Spleen (tissue), 13 donors: ENCODE measurements at places on chromosomes 11 and 22. TPM values are rescaled to one million over a fixed set of nuclear protein-coding genes. Genes with fewer than 3 reads are reported as not detected.
A peak's percentile ranks its signal among the peaks of the same experiment; 100 is the strongest.

The OR52H1 gene
- total RNA-seq, result 0.44 TPM

The CALCA gene
- 1.1 TPM for total RNA-seq

The WNT7B gene
- not detected for total RNA-seq

The TRIM49 gene
- not detected for total RNA-seq

The UBQLN3 gene
- total RNA-seq, result 1.1 TPM

The TMEM223 gene
- 27.8 TPM for total RNA-seq

The PKDREJ gene
- total RNA-seq, result not detected

The ST14 gene
- 12.4 TPM for total RNA-seq

DNA sequence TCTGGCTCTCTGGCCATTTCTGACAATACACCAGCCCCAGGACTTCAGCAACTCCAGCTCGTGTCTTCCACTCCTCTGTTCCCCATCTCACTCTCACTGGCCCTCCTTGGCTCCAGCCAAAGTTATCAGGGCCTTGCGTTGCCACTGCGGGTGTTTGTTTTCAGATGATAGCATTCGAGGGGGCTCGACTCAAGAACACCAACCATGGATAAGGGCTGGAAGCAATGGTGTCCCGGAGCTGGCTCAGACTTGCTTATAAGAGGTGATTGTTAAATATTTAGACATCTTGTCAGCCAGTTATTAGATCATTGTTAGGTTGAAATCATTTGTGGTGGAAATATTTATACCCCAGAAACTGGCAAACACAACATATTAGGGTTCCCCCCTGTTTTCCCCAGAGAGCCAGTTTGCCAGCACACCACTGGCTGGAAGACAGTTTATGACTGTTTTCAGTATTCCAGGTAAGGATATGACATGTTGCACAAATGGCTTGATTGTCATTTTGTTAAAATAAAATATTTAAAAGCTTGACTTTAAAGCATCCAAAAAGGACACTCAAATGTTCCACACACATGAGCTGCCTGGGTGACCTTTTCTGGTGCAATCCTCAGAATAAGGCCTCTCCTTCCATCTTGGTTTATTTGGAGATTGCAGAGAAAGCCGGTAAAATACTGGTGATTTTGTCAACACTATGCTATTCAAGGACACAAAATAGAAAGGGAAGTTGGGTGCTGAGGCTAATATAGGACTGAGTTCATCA is 98.3 kb downstream of the FBXO7 start:
- no peaks in the 10 kb centered on the region for H3K4me1 ChIP-seq
- no peaks in the 10 kb centered on the region for H3K27me3 ChIP-seq
- no peak for DNase-seq
- H3K36me3 ChIP-seq, result no peaks in the 10 kb centered on the region

GRCh38 chr11:63705526-63705925 is 24.2 kb downstream of the RTN3 start:
- H3K36me3 ChIP-seq, result no peaks in the 10 kb centered on the region
- H3K27me3 ChIP-seq, result no peaks in the 10 kb centered on the region
- H3K4me1 ChIP-seq, result peaks cover 25% of the 10 kb centered on the region
- no peak for DNase-seq
- H3K4me3 ChIP-seq, result no peak overlapping the region

DNA sequence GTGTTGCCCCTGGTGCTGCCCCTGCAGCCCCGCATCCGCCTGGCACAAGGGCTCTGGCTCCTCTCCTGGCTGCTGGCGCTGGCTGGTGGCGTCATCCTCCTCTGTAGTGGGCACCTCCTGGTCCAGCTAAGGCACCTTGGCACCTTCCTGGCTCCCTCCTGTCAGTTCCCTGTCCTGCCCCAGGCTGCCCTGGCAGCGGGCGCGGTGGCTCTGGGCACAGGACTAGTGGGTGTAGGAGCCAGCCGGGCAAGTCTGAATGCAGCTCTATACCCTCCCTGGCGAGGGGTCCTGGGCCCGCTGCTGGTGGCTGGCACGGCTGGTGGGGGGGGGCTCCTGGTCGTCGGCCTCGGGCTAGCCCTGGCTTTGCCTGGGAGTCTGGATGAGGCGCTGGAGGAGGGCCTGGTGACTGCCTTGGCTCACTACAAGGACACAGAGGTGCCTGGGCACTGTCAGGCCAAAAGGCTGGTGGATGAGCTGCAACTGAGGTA is 278 bp downstream of the ROM1 start:
- peak overlapping the region; percentile 97 for H3K27ac ChIP-seq
- H3K4me1 ChIP-seq, result peaks cover 16% of the 10 kb centered on the region
- no peaks in the 10 kb centered on the region for H3K27me3 ChIP-seq
- no peak for DNase-seq
- peaks cover 64% of the 10 kb centered on the region for H3K36me3 ChIP-seq
- peak overlapping the region; percentile 77 for H3K4me3 ChIP-seq

GRCh38 chr11:117223741-117224689 is 7.9 kb downstream of the PCSK7 start:
- DNase-seq, result no peak
- H3K27ac ChIP-seq, result no peak overlapping the region
- no peaks in the 10 kb centered on the region for H3K27me3 ChIP-seq

DNA sequence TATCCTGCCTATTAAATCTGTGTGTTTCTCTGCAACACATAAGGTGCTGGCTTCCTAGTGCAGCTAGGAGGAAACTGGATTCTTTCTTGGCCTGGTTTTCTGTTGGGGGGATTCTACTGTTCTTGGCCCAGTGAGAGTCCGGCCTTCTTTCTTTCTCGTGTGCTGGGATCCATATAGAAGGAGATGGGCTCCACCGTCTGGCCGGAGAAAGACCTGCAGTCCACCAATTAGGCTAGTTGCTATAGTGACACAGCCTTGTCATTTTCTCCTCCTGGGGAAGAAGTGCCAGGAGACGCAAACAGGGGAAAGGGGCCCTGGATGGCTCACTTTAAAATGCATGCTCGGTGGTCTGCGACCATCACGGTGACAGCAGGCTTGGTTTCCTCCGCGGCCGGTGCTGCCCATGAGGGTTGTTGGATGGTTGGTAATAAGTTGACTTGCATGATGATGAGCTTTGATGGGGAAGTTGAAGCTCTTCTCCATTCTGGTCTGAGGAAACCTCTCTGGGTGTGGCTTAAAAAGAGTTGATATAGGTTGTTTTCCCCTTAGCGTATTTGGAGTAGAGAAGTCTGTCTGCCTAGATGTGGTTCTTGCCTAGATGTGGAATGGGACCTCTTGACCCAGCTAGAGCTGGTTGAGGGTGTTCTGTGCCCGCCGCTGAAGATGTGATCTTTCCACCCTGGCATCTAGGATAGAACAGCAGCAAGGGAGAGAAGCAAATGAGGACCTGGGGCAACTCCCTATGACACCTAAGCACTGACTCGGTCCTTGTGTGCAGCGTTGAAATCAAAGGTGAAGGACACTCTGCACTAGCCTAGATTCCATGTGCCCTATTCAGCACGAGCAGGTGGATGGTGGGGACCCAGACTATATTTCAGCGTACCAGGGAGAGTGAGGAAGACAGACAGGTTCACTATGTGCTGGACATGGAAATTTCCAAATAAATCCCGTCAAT is 1335.0 kb downstream of the BRD1 start:
- H3K4me3 ChIP-seq, result no peak overlapping the region
- peaks cover 15% of the 10 kb centered on the region for H3K4me1 ChIP-seq
- peak; percentile 74 for DNase-seq
- no peak overlapping the region for H3K27ac ChIP-seq
- no peaks in the 10 kb centered on the region for H3K36me3 ChIP-seq

GRCh38 chr22:48868554-48868953 is 959.1 kb downstream of the BRD1 start:
- H3K27ac ChIP-seq, result no peak overlapping the region
- H3K36me3 ChIP-seq, result no peaks in the 10 kb centered on the region
- DNase-seq, result peak; percentile 47
- no peaks in the 10 kb centered on the region for H3K4me1 ChIP-seq
- no peak overlapping the region for H3K4me3 ChIP-seq

DNA sequence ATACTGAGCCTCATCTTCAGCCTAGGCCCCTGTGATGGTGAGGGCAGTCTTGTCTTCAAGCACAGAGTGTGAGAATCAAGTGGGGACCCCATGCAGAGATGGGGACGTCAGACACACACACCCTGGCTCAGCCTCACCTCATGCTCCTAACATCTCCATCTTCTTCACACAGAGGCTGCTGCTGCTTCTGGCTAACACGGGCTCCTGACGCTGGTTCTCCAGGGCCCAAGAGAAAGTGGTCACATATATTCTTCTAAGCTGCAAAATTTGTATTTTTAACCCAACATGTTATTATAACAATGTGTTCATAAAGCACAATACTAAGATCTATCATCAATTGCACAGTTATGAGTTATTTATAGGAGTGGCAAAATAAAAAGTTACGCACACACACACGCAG is 101.2 kb downstream of the VPREB1 start:
- no peak for DNase-seq
- peaks cover 12% of the 10 kb centered on the region for H3K4me1 ChIP-seq
- no peak overlapping the region for H3K4me3 ChIP-seq

GRCh38 chr22:37854946-37855345 is 5.7 kb downstream of the EIF3L start:
- H3K27ac ChIP-seq, result no peak overlapping the region
- peaks cover 88% of the 10 kb centered on the region for H3K36me3 ChIP-seq
- H3K27me3 ChIP-seq, result no peaks in the 10 kb centered on the region
- H3K4me1 ChIP-seq, result peaks cover 23% of the 10 kb centered on the region

- H3K4me1 ChIP-seq, result no peaks in the 10 kb centered on the region
- no peak for DNase-seq
- H3K27ac ChIP-seq, result no peak overlapping the region
Observed at GRCh38 chr22:50574383-50574755, 3.9 kb downstream of the CPT1B start.

DNA sequence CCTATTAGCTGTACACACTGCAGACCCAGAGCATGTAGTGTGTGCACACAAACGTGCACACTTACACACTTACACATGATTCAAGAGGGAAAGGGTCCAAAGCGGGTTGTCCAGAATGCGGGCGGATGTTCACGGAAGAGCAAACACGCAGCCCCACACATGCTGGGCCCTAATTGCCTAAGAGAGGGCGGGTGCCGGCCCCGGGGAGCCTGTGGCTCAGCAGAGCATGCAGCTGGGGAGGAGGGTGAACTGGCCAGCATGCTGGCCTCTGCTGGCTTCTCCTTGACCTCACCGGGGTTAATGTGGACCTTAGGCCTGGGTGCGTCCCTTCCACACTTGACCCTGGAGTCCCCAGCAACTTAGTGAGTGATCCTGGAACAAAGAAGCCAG is 816.3 kb downstream of the BRD1 start:
- no peaks in the 10 kb centered on the region for H3K27me3 ChIP-seq
- H3K36me3 ChIP-seq, result no peaks in the 10 kb centered on the region
- no peak overlapping the region for H3K27ac ChIP-seq
- peak; percentile 61 for DNase-seq
- no peak overlapping the region for H3K4me3 ChIP-seq

GRCh38 chr11:45803971-45804760 is 783 bp upstream of the SLC35C1 start:
- peak overlapping the region; percentile 91 for H3K27ac ChIP-seq
- H3K27me3 ChIP-seq, result no peaks in the 10 kb centered on the region
- H3K36me3 ChIP-seq, result peaks cover 21% of the 10 kb centered on the region
- peaks cover 49% of the 10 kb centered on the region for H3K4me1 ChIP-seq

DNA sequence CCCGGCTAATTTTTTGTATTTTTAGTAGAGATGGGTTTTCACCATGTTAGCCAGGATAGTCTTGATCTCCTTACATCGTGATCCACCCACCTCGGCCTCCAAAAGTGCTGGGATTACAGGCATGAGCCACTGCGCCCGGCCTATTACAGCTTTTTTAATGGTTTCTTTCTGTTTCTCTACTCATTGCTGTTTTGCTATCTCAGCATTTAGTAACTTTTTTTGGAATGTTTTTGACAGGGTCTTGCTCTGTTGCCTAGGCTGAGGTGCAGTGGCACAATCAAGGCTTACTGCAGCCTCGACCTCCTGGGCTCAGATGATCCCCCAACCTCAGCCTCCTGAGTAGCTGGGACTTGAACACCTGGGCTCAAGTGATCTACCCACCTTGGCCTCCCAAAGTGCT is 4.7 kb upstream of the CRKL start:
- DNase-seq, result no peak
- H3K27me3 ChIP-seq, result no peaks in the 10 kb centered on the region
- H3K36me3 ChIP-seq, result no peaks in the 10 kb centered on the region
- H3K4me3 ChIP-seq, result no peak overlapping the region
- H3K4me1 ChIP-seq, result peaks cover 10% of the 10 kb centered on the region
- H3K27ac ChIP-seq, result no peak overlapping the region

DNA sequence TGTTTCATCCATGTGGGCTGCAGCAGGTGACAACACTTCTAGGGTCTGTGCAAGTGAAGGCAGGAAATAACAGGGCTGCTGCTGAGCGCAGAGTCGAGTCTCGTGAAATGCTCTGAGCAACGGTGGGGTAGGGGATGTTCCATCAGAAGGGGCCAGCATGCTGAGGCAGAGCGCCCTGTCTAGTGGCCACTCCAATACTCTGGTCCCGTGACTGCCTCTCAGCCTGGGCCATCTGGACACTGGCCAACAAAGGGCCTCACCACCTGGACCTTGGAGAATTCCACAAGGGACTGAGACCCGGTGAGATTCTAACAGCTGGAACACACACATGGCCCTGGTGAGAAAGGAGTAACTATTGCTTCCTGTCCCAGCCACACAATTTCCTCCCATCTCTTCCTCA is 375.7 kb downstream of the SHANK2 start:
- H3K4me3 ChIP-seq, result no peak overlapping the region
- H3K36me3 ChIP-seq, result no peaks in the 10 kb centered on the region
- no peaks in the 10 kb centered on the region for H3K27me3 ChIP-seq
- no peaks in the 10 kb centered on the region for H3K4me1 ChIP-seq

DNA sequence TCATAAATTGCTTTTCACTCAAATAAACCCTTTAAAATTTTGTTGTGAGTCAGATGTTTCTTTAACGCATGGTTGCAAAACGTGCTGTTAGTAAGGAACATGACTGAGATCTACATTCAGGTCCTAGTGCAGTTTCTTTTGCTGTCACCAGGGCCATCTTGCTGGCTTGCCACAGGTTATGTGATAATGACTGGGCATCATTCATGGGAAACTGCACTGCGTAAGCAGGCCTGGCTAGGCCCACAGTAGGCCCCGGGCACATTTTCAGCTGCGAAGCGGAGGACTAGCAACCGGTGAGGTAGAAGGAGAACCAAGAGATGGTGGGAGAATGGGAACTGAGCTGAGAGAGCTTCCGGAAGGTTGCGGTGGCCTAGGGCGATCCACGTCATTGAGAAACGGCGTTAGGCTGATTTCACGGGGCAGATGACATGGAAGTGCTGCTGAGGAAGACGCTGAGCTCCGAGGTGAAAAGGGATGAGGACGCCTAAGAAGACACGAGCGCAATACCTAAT is 3.2 kb upstream of the KLHDC7B start:
- H3K36me3 ChIP-seq, result no peaks in the 10 kb centered on the region
- H3K4me3 ChIP-seq, result no peak overlapping the region
- H3K27ac ChIP-seq, result peak overlapping the region; percentile 35
- no peaks in the 10 kb centered on the region for H3K27me3 ChIP-seq
- H3K4me1 ChIP-seq, result peaks cover 49% of the 10 kb centered on the region

DNA sequence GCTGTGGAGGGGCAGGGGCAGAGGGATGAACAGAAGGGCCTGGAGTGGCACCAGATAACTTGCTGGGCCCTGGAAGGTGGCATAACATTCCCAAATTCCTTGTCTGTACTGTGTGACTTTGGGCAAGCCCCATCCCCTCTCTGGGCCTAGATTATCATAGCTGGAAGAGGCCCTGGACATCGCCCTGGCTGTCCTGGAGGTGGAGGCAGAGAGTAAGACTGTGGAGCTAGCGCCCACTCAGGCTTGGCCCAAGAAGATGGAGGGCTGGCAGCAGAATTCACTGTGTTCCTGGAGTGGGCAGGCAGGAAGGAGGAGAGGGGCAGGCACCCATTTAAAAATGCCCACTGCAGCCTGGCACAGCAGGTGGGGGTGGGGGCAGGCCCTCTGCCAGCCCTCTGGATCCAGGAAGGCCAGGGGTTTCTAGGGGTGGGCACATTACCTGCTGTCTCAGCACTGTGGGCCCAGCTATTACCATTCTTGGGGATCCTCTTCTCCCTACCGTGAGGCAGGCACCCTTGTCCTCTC is 22.6 kb downstream of the ARHGEF17 start:
- DNase-seq, result no peak
- peaks cover 74% of the 10 kb centered on the region for H3K4me1 ChIP-seq
- no peak overlapping the region for H3K4me3 ChIP-seq
- no peaks in the 10 kb centered on the region for H3K36me3 ChIP-seq
- H3K27me3 ChIP-seq, result no peaks in the 10 kb centered on the region
